CD8-positive, alpha-beta memory T cell (primary cell): ENCODE measurements at places on chromosomes 4 and X. TPM values are rescaled to one million over a fixed set of nuclear protein-coding genes. Genes with fewer than 3 reads are reported as not detected.

DNA sequence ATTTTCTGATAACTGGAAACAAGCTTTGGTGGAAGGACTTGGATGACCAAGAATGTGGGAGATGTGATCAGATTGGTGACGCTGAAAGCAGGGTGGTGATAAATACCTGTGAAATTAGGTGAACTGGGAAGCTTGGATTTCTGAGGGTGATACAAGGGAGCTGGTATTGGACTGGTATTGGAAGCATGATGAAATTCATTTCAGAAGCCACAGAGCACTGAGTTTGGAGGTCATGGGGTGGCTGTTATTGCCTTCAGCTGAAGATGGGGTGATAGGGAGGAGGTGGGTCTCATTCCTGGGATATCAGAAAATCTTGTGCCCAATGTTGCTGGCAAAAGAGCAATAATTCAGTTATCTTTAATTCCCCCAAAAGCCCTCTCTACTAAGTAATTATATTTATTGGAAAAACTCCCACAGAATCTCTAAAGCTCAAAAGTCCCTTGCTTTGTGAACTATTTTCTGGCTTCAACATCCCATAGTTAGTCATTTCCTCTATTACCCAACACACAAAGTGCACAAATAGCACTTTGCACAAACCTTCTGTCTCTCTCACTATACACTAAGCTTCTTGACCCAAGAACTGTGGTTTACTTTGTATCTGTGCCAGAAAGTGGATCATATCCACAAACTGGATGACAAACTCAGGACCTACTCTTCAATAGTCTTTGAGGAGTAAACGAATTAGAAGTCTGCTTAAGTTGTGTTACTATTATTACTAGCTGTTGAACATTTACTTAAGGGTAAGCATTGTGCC is 23.1 kb upstream of the CAMK2D start:
- DNase-seq = no peak

DNA sequence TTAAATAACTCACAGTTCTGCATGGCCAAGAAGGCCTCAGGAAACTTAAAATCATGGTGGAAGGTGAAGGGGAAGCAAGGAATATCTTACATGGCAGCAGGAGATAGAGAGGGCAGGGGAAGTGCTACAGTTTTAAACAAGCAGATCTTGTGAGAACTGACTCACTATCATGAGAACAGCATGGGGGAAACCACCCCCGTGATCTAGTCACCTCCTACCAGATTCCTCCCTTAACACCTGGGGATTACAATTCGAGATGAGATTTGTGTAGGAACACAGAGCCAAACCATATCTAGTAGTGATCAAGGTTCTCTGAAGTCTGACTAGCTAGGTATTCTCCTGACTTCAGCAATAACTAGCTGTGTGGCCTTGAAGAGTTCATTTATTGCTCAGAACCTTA is 56.0 kb downstream of the BANK1 start:
- no peak for DNase-seq

- no peak for DNase-seq
Measured at GRCh38 chrX:97389761-97390192, 506.1 kb downstream of the RPA4 start.

Gene MSANTD1
- total RNA-seq = 0.38 TPM

Gene TMEM185A
- 29.2 TPM for total RNA-seq

- DNase-seq = no peak
Measured at GRCh38 chr4:87228262-87228860, 7.9 kb upstream of the KLHL8 start.
